ENCODE measurements at places on chromosomes 3 and 15.

GRCh38 chr3:170055209-170055608 is 17.4 kb downstream of the GPR160 start:
- no peak for DNase-seq

DNA sequence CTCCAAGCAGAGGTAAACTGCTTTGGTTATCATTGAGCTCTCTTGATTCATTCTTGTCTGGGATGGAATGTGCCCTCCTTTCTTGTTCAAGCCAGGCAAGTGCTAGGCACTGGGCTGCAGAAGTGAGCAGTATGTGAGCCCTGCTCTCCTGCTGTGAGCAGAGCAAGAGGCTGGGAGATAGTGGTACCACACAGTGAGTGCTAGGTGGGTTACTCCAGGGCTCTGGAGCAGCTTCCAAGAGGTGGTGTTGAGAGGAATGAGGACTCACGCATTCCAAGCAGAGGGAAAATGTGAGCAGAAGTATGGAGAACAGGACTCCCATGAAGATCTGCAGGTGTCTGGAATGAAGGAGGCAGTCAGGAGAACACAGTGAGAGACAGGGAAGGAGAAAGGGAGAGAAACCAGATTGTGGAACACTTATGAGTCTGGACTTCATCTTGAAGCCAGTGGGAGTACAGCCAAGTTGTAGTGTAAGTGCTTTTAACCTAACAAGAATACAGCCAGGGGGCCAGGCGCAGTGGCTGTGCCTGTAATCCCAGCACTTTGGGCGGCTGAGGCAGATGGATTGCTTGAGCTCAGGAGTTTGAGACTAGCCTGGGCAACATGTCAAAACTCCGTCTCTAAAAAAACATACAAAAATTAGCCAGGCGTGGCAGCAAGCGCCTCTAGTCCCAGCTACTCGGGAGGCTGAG is 199.9 kb upstream of the CTDSPL start:
- DNase-seq, result no peak

GRCh38 chr3:134794323-134794722 is 737 bp upstream of the EPHB1 start:
- no peak for DNase-seq

GRCh38 chr3:120370463-120370862 is 21.3 kb upstream of the LRRC58 start:
- no peak for DNase-seq

DNA sequence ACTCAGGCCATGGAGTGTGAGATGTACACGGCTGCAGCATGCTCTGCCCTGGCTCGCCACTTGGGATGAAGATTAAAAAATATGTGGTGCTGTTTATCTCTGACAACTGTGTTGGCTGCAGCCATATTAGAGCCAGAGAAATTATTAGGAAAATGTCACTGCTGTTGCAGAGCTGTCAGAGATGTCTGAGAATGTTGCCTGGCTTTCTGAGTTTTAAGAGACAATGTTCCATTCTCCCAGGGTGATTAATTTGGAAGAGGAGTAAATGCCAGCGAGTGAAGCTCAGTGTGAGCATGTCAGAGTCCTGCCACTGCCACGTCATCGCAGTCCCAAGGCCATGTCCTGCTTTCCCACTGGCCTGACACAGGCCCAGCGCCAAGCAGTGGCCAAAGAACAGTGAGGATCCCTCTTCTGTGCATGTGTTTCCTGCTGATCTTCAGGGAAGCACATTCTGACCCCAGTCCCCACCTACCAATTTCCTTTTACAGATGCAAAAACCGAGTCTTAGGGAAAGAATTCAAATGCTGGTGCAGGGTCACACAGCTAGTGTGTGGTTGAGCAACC is 370.9 kb downstream of the GABRG3 start:
- no peak for DNase-seq

DNA sequence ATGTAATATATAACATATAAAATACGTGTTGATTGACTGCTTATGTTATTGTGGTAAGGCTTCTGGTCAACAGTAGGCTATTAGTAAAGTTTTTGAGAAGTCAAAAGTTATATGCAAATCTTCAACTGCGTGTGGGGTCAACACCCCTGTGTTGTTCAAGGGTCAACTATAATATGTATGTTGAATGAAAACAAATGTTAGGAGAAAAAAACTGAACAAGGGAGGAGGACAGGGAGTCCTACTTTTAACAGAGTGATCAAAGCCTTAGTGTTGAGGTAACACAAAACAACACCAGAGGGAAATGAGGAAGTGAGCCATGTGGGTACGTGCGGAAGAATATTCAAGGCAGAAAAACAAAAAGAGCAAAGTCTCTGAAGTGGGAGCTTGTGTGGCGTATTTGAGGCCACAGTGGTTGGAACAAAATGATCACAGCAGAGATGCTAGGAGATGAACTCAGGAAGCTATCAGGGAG is 62.5 kb downstream of the SFMBT1 start:
- DNase-seq, result peak; percentile 27

- DNase-seq, result no peak
Observed at GRCh38 chr3:116015931-116016330, 392.6 kb downstream of the GAP43 start.

DNA sequence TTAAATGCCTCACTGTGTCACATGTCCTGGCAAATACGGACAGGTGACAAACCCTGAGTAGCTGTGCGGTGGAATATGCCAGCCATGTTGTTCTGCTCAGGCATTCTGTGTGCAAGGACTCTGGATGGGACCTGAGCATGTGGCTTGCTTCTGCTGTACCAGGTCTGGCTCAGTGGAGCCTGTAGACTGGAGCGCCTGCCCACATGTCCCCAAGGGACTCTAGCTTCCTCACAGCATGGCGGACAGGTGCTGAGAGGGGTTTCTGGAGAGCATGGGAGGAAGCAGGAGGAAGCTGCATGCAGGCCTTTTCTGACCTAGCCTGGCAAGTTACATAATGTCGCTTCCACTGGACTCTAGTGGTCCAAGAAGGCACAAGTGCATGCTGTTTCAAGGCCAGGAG is 96.3 kb downstream of the PLXNA1 start:
- DNase-seq, result no peak

DNA sequence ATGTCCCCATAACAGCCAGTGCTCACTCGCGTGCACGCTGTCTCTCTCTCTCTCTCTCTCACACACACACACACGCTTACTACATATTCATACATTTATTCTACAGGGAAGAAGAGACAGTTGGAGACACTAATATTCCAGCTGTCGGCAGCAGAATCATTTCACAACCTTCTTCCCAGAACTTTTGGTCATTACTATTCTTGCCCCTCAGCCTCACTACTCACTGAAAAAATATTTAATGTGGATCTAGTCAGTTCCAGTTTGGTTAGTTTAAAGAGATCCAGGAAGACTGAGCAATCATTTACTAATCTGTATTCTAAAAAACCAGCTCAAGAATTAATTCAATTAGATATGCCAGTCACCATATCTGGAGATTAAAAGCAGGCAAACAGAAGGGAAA is 394.9 kb downstream of the PTPRG start:
- DNase-seq, result no peak

- DNase-seq, result no peak
Observed at GRCh38 chr15:70246623-70247220, 149.0 kb upstream of the TLE3 start.

- DNase-seq, result no peak
Observed at GRCh38 chr3:127697551-127698240, 24.9 kb downstream of the ABTB1 start.

DNA sequence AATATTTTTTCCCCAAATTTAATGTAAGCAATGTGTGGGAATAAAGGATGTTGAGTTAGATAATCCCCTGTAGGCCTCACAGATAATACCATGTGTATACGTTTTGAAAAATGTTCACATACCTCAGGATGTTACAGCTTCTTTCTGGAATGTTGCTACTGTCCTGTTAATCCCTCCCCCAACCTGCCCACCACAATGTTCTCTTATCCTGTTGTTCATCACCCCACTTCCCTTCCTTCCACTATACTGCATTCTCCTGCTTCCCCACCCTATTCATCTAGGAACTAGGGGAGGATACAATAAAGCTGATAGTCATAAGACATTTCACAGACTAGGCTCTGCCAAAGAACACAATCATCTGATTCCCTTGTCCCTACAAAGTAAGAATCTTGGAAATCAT is 92.1 kb downstream of the IGF2BP2 start:
- DNase-seq, result no peak

DNA sequence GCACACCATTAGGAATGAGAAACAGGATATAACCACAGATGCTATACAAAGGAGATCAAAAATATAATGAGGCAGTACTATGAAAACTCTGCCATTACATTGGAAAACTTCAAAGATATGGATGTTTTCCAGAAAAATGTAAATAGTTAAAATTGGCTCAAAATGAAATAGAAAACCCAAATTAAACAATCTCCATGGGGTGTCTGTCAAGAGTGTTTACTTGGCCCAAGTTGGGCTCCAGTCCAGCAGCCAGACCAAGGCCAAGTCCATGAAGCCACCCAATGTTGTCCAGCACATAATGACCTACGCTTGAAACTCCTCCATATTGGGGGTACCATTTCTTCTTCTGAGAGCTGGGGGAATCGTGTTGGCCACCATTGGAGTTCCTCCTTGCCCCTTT is 37.1 kb downstream of the CTXND1 start:
- DNase-seq, result no peak

- DNase-seq, result no peak
Observed at GRCh38 chr3:62323241-62323640, 50.1 kb downstream of the FEZF2 start.

DNA sequence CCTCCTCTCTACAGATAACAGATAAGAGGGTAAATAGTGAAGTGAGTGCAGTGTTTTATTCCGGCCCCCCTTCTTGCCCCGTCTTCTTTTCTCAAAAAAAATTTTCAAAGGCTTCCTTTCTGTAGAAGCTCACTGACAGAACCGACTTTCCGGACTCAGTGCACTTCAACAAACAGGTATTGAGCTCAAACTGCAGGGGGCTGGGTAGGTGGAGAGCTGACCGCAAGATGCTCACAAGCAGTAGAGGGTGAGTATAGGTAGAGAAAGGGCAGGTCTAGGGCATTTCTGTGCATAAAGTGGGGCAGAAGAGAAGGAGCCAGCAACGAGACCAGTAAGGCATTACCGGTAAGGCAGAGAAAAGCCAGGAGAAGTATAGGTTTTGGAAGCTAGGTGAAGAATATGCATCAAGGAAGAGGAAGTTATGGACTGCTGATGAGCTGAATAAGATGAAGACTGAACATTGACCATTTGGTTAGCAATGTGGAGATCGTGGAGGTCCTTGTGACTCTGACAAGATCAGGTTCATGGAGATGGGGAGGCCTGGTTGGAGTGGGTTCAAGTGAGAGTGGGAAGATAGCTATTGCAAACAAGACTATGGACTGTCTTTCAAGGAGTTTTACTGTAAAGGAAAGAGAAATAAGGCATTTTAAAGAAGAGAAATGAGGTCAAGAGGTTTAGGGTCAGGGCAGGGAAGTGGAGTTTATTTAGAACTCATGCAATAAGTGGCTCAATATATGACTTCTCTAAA is 97.4 kb downstream of the ST6GAL1 start:
- no peak for DNase-seq

DNA sequence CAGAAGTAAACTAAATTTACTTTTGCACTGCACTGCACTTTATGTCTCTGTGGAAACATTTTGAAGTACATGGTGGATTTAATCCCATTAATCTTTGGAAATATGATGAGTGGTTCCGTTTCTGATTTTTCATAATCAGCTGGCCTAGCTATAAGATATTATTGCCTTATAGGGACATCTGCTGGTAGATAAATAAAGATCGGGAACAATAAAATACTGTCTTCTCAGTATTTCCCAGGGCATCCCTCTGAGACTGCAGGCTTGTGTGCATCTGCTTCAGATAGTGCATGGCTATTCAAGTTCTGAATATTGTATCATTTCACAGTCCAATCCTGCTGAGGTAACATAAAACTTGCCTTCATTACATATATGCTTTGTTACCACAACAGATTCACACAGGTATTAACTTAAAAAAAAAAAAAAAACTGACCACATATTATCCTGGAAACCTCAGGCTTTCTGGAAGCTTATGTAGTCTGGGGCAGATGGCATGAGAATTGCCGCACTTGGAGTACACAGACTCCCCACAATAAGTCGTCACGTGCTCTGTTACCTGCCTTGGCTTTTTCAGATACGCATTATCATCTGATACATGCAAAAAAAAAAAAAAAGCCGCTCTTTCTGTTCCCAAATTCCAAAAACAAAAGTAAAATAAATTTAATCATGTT is 330.8 kb upstream of the AGTR1 start:
- no peak for DNase-seq

- DNase-seq, result no peak
Observed at GRCh38 chr3:184158404-184158803, 3.2 kb downstream of the DVL3 start.

GRCh38 chr3:56424885-56425284 is 43.4 kb downstream of the ERC2 start:
- DNase-seq, result no peak

DNA sequence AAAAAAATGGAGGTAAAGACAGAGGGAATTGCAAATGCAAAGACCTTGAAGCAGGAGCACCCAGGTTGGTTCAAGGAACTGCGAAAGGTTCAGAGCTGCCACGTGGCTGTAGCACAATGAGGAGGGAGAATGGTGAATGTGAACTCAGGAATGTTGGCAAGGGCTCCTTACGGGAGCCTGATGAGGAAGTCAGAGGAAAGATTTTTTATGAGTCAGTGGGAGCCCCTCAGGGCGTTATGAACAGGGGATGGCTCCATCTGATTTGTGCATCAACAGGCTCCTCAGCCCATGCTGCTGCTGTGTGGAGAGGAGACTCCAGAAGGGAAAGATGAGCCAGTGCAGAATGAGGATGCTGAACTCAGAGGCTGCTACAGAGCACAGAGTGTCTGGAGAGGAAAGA is 194.4 kb downstream of the ARRDC4 start:
- no peak for DNase-seq

DNA sequence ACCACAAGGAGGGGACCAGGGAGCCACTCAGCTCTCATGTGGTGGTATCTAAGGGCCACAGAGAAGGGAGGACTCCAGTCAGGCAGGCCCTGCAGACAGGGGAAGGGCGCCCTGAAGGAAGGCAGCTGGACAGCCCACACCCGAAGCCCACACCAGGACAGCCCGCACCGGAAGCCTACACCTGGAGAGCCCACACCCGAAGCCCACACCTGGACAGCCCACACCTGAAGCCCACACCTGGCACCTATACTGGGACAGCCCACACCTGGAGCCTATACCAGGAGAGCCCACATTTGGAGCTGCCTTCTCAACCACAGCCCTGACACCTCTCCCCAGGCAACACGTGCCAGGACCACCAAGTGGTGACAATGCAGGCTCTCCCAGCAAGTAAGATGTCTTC is 11.7 kb downstream of the TPRA1 start:
- no peak for DNase-seq

- DNase-seq, result no peak
Observed at GRCh38 chr15:39431376-39431775, 149.5 kb upstream of the THBS1 start.

- DNase-seq, result no peak
Observed at GRCh38 chr3:14144423-14145075, 19.7 kb downstream of the TMEM43 start.

DNA sequence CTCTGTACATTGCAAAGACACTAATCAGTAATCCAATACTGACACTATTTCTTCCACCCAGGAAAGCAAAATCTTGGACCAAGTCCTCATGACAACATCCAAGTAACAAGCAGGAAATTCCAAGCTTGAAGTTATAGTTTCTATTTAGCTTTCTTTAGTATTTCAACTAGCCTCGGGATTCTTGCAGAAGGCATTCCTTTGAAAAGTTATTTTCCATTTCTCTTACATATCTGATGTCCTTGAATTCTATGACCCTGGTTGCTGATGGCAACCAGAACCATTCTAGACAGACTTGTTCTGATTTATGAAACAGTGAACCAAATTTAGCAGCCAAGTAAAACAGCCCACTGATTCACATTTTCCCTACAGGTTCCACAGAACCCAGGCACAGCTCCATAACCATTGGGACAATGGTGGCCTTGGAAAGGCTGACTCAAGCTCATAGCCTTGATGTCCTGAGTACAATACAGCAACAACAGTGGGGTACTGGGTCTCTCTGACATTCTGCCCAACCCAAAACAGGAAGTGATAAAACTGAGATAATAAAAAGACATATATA is 26.5 kb downstream of the P3H2 start:
- no peak for DNase-seq
